ENCODE measurements at places on chromosomes 2 and 18.

DNA sequence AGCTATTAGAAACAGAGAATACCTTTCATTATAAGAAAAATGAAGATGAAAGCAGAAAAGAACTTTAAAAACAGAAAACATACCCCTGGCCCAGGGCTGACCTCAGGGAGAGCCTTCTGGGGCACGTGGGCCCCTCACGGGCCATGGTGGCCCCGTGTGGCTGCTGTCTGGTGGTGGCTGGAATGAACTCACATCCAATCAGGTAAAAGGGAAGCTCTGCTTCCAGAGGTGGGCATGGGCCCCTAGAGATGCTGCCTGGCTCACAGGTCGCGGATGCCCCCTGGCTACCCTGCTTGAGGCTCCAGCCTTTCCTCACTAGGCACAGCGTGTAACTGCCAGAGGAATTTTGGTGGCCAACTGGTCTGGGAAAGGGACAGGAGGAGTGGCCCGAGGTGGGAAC is 16.6 kb downstream of the SNORC start:
- DNase-seq = peak; percentile 2

DNA sequence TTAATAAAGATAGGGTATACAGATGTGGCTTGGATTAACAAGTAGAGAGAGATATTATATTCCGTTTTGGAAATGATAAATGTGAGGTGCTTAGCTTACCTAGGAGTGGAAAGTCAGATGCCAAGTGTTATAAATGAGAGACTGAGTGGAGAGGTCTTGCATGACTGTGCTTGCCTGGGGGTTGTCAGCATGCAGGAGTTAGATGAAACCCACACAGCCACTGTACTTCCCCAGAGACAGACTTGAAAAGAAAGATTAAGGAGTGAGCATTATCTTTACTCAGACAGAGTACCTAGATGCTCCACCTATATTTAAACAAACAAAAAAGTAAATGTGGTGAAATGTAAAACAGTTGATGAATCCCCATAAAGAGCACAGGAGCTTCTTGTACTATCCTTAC is 482.7 kb downstream of the RIT2 start:
- DNase-seq = no peak

GRCh38 chr2:195037045-195037444 is 620.0 kb upstream of the SLC39A10 start:
- no peak for DNase-seq

DNA sequence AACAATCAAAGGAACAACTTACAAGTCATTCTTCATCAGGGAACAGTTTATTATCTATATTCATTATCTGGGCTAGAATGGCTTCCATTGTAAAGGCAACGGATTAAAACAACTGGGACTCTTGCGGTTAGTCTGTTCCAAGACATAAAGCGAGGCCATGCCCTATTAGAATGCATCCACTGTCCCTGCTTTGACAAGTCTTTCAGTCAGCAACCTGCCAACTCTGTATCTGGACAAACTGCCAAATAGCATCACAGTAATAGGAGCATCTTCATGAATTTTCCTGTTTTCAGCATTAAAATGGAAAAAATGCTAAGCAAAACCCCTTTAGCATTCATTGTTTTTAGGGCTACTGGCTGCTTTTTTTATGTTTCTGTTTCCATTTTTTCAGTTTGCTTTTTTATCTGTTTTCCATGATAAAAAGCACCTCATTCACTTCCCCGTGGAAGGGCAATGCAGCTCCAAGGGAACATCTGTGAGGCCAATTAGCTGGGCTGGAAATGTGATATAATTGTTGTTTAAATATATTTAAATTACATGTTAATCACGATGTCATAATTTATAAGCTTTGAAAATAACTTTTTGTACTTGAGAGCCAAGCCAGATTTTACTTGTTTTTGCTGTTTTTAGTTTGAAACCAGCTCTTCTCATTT is 834.3 kb downstream of the CPS1 start:
- no peak for DNase-seq

DNA sequence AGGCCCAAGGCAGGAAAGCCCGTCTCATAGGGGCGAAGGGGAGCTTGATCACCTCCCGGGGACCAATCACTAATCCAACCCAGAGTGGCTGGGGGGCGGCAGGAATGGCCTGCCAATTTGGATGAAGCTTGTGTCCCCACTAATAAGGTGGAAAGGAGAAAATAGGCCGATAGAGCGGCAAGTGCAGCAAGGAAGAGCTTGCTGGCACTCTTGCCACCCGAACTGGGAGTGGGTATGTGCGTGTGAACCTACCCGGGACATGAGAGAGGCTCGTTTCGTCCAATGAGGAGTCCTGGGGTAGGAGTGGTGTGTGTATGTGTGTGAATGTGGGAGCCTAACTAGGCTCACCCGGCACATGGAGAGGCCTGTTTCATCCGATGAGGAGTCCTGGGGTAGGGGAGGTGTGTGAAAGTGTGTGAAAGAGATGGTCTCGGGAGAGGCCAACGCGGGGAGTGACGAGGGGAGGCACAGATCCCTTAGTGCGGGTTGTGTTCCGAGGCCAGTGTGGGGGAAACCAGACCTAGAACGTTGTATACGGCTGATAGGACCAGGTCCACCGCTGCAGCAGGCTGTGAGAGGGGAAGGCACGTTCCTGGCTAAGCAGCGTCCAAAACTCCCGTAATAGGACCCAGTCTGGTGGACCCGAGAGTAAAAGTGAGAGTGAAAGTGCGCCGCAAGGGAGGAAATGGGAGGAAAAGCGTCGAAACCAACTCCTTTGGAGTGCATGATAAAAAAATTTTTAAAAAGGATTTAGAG is 47.1 kb upstream of the SELENOI start:
- peak; percentile 46 for DNase-seq

- no peak for DNase-seq
Observed at GRCh38 chr18:63031375-63031774, 288.2 kb downstream of the BCL2 start.

GRCh38 chr2:105092797-105093196 is 54.9 kb downstream of the MRPS9 start:
- no peak for DNase-seq

Data from activated T-cell treated with anti-CD3 and anti-CD28 coated beads, Interleukin-2, amount 50 U/mL, for 1 hour (primary cell).